ENCODE measurements at places on chromosomes 2 and 18.

GRCh38 chr2:57497489-57498096 lies 549.0 kb upstream of the VRK2 start:
- peak; percentile 5 for DNase-seq

- DNase-seq: no peak
Observed at GRCh38 chr2:38438133-38438882, 61.2 kb upstream of the ATL2 start.

- DNase-seq: no peak
Observed at GRCh38 chr18:44811572-44812125, 131.0 kb downstream of the SETBP1 start.

DNA sequence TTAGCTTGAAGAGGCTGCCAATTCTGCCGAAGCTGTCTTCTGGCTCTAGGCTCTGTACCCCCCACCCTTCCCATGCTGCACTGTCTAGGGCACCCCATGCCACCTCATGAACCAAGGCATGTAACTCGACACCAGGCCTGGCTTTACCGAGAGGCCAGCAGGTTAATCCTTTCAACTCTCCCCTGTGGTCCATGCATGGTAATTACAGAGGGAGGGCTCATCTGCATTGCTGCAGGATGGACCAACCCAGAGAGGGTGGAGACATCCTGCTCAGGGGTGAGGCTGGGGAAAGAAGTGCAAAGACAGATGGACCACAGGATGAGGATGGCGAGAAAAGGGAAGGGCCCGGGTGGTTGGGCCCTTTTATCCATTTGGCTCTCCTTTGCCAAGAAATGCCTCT lies 65.8 kb downstream of the KCTD1 start:
- no peak for DNase-seq

GRCh38 chr2:220393711-220394110 lies 766.3 kb downstream of the SLC4A3 start:
- no peak for DNase-seq

GRCh38 chr2:104900608-104901007 lies 46.7 kb downstream of the POU3F3 start:
- DNase-seq: no peak

- DNase-seq: no peak
Observed at GRCh38 chr2:27885234-27885633, 5.0 kb downstream of the RBKS start.

DNA sequence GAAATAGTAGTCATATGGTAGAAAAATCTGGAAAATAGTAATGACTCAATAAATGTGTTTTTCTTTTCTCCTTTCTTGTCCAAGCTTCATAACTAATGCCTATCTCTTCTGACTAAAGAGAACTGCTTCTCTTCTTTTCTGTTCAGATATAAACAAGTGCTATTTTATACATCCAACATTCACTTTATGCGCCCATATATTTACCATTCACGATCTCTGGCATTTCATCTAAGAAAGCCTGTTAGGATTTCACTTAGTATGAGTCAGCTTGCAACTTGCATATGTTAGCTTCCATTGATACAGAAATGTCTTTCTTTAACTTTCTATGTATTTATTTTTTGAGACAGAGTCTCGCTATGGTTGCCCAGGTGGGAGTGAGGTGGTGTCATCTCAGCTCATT lies 224.9 kb downstream of the VAPA start:
- no peak for DNase-seq

DNA sequence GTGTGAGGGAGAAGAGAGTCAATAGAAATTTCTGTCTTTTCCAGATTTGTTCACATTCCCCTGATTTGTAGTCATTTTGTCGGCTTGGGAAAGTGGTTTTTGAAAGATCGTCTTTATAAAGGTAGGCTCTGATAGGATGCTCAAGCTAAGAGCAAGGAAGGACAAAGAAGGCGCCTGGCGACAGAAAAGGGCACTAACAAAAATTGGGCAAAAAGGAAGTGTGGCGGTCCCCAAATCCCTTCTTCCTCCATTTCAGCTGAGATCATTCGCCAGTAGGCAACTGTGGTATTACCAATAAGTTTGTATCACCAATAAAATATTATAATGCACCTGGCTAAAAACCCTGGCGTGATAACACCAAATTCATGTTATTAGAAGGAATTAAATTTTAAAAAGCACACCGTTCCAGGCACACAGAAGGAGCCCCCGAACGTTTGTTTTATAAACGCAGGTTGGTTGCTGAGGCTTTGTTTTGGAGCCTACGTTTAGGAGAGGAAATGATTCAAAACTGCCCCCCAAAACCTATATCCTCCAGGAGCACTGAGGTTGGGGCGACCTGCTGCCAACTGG lies 756 bp upstream of the PTPN4 start:
- DNase-seq: no peak

DNA sequence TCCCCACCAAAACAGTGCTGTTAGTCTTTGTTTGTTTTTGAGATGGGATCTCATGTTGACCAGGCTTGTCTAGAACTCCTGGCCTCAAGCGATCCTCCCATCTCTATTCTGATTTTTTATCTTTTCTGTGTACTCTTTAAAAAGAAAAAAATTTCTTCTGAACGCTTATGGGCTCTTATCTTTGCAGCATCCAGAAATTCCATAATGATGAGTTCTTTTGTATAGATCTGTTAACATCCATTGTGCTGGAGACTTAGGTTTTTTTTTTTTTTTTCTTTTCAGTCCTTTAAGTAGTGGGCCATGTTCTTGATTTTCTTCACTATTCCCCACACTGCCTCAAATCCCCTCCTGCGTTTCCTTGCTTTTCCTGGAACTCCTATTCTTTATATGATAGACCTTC lies 31.0 kb downstream of the RBBP8 start:
- DNase-seq: no peak

DNA sequence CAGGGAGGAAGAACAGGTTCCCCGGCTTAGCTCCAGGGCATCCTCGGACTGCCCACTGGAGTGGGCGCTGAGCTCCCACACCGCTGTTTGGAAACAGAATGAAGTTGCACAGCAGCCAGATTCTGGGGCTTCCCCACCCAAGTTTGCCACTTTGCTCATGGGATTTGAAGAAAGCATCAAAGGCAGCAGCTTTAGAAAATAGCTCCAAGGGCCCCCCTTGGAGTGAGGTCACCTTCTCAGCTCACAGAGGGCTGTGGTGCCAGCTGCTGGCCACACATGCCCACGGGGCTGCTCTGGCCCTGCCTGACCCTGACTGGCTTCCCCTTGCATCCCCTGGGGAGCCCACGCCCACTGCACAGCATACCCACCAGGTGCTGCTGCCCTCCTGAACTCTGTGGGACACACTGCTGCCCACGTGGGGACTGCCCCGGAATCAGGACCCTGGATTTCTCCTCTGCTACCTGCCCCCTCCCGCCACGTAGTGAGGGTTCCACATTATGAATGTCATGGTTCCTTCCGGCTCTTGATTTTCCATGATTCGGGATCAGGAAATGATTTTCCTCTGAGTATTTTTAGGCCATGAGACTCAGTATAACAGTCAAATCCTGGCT lies 70.3 kb downstream of the TGOLN2 start:
- no peak for DNase-seq
